LoVo (cell line): ENCODE measurements at places on chromosomes 12 and 14.

- DNase-seq = peak; percentile 54
These were observed 8.6 kb upstream of the ASB2 start for GRCh38 chr14:93984987-93985410.

DNA sequence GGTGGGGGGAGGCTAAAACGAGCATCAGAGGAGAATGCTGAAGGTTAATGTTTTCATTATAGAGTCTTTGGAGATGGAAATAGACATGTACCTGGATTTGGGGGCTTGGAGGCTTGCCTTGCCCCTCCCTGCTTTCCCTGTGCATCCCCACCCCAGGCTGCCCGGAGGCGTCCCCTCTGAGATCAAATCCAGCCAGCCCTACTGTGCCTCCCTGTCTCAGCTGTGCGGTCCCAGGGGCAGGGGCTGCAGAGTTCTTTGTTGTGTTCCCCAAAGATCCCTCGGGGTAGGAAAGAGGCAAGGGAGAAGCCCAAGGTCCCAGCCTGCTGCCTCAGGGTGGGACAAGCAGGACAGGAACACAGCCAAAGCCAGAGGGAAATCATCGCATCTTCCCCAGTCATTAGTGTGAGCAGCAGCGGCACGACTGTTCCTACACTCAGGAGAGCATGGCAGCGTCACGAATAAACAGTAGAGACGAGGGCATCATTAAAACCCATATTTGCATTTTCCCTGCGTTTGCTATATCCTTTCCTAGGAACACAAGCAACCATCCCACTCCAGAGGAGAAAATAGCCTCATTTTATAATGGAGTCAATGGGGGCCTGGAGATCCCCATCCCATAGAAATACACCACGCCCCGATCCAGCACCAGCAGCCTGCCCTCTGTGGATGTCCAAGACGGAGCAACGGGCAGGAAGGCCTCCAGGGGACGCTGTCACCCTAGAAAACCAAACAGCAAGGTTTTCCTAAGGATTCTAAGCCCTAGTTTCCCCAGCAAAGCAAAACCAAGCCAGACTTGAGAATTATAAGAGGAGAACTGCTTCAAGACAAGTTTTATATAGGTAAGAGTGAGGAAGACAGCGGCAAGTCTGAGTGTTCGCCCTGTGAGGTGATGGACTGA, 32.4 kb downstream of the ANO2 start:
- no peak for DNase-seq

DNA sequence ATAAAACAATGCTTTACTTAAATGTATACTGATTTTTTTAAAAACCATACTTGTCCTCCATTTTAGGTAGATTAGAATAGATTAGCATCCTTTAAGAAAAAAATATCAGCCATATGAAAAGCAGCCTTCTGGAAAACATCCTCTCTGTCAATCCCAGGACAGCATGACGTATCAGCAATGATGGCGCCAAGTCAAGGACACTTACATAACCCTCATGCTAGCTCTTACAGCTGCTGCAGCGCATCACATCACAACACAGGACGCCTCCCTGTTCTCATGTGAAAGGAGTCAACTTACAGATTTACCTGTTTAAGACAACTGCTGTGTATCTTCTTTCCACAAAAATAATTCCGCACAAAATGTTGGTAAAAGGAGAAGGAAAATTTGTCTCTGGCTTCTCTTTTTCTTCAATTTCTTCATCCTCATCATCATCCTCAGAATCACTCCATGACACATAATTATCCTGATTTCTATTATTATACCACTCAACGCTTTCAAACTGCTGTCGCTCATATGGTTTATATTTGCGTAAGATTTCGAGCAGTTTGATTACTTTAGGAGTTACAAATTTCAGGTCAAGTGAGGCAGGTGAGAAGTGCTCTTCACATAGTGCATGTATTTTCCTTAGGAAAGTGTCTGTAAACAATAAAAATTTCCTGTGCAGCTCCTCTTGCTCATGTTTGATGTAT, 33.3 kb downstream of the DICER1 start:
- DNase-seq = no peak

DNA sequence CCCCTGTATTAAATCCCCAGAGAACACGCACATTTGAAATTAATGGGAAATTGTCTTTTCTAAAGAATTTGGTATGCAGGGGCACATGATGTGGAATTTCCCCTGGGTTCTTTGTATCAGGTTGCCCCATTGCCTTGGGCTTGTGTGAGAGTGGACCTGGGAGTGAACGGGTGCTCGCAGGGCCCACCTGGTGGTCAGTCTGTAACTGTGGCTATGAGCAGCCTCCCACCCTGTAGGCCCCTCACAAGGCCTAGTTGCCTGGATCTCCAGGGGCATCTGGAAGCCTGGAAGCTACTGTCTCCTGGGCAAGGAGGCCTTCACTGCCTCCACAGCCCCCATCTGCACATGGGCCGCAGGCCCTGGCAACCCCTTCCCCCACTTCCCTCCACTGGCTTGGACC, 96.7 kb downstream of the SLC25A47 start:
- DNase-seq = no peak

- no peak for DNase-seq
These were observed 440.8 kb downstream of the EGLN3 start for GRCh38 chr14:33510063-33510481.
